GM12878 (cell line): ENCODE measurements at places on chromosomes 5 and 9. TPM values are rescaled to one million over a fixed set of nuclear protein-coding genes. Genes with fewer than 3 reads are reported as not detected.

DNA sequence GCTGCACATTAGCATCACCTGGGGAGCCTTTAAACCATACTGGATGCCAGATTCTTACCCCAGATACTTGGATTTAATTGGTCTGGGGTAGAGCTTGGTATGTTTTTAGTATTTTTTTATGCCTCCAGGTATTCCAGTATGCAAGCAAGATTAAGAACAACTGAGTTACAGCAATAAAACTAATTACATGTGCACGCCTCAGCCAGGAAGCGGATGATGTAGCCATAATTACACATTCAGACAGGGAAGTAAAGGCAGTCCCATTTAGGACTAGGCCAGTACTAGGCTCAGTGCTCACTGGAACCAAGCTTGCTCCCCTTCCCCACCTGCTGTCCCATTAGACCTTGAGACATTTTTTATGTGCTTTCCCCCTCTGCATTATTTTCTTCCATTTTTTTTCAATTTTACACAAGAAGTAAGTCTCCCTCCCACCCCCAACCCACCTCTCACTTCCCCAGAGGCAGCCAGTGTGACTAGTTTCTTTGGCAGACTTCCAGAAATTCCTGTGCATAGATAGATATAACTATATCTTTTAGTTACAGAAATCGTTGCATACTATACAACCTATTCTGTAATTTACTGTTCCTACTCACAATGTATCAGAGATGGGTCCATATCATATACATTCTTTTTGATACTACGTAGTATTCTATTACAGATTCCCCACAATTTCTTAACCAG is 7.1 kb upstream of the GNAQ start:
- H3K27ac ChIP-seq = no peak overlapping the region
- H3K4me1 ChIP-seq = no peaks in the 10 kb centered on the region

DNA sequence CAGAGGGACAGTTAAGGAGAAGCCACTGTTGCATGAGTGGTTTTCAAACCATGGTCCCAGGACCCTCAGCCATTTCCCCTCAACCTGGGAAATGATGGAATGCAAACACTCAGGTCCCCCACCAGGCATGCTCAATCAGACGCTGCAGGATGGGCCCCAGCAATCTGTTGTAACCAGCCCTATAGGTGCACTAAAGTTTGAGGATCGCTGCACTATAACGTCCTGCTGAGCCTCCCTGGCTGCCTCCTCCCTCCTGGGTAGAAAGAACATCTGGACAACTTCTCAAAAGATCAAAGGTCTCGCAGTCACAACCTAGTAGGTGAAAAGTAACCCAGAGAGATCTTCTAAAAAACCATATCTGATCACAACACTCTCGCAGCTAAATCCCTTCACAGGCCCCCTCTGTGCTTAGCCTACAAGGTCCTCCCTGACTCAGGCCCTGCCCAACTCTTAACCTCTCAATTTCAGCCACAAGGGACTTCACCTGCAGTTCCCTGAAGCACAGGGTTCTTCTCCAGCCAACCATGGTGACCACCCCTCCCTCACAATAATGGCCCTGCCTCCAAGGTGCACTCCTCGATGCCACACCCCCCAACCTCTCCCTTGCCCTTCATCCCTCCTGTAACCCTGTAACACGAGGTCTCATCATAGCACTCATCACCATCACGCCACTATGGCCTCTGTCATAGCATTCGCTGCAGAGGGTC is 3.5 kb downstream of the SHB start:
- H3K4me3 ChIP-seq = no peak overlapping the region
- DNase-seq = no peak
- H3K27ac ChIP-seq = no peak overlapping the region
- H3K36me3 ChIP-seq = no peaks in the 10 kb centered on the region
- peaks cover 50% of the 10 kb centered on the region for H3K4me1 ChIP-seq

Gene ZNF354B
- 5.9 and 7.6 TPM in 2 replicates for total RNA-seq

DNA sequence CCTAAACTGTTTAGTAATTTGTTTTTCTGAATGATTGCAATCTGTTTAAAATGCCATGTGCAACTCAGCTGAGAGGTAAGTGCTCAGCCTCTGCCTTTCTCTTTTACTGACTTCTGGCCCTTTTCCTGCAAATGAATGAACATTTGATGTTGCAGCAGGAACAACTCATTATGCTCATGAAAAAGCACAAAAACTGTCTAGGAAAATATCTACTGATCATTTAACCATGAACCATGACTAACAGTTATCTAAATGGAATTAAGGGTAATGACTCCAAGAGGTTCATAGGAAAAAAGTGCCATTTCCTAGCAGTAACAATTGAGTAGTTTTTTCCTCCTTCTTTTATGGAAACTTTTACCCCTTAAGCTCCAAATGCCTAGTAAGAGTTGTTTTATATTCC is 70.6 kb upstream of the ANKH start:
- H3K4me3 ChIP-seq = no peak overlapping the region
- no peak for DNase-seq
- H3K4me1 ChIP-seq = no peaks in the 10 kb centered on the region
- no peak overlapping the region for H3K27ac ChIP-seq

GRCh38 chr9:133681658-133682306 is 45.6 kb downstream of the DBH start:
- H3K4me3 ChIP-seq = no peak overlapping the region
- DNase-seq = no peak
- H3K4me1 ChIP-seq = no peaks in the 10 kb centered on the region
- no peaks in the 10 kb centered on the region for H3K36me3 ChIP-seq
- H3K27ac ChIP-seq = no peak overlapping the region
- no peaks in the 10 kb centered on the region for H3K27me3 ChIP-seq

Gene C5orf58
- not detected in 2 replicates for total RNA-seq

DNA sequence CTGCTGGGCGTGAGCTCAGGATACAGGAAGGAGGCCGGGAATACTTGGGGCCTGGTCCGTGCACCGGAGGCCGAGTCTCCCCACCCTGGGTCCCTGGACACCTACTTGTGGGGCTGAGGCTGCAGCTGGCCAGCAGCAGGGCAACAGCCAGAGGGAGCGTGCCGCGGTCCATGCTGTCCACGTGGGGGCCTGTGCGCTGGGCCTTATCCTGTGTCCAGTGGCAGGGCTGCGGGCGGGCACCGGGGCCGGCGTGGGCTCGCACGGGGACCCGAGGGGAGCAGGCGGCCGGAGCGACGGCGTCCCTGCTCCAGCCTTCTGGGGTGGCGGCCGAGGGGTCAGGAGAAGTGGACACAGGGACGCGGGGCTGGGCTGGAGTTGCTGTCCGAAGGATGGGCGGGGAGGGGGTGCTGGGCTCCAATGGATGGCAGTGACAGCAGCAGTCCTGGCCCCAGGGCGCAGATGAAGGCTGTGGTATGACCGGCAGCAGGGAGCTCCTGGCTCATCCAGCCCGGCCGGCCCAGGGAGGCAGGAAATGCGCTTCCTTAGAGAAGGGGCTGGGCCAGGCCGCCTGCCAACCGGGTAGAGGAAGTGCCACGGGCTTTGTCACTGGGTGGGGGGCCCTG is at the start of gene ENG:
ENG (minus strand) TSS at position 475 of the 623 bp plus-strand sequence; CDS start at position 172, 303 bp downstream.
- H3K4me3 ChIP-seq = peak within 1 kb of the TSS; percentile 78
- no peaks in the 10 kb centered on the region for H3K36me3 ChIP-seq
- H3K27me3 ChIP-seq = no peaks in the 10 kb centered on the region
- H3K4me1 ChIP-seq = peaks cover 6% of the 10 kb centered on the region
- H3K27ac ChIP-seq = peak within 1 kb of the TSS; percentile 45

DNA sequence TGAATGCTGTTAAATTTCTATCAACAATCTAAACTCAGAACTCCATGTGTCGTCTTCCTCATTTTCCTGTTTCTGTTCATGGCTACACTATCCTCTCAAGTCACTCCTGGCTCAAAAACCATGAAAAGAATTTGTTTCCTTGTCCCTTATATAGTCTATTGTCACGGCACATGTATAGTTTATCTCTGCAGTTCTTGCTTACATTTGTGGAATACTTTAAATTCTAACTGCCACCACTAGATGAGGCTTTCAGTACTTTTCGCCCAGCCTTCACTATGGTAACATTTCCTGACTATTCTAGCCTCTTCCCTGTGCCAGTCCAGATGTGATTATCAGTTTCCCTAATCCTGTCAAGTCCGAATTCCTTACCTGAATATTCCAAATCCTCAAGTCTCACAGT is 34.6 kb downstream of the PKD2L2 start:
- no peak overlapping the region for H3K27ac ChIP-seq
- H3K4me1 ChIP-seq = no peaks in the 10 kb centered on the region
- no peak for DNase-seq
- no peaks in the 10 kb centered on the region; the same call in 1 of the 2 replicates for H3K36me3 ChIP-seq
